Ovary (tissue), 10 donors: ENCODE measurements at places on chromosomes 3 and 15. TPM values are rescaled to one million over a fixed set of nuclear protein-coding genes. Genes with fewer than 3 reads are reported as not detected.

HESX1 gene
- polyA plus RNA-seq, result 1.4 TPM

DNA sequence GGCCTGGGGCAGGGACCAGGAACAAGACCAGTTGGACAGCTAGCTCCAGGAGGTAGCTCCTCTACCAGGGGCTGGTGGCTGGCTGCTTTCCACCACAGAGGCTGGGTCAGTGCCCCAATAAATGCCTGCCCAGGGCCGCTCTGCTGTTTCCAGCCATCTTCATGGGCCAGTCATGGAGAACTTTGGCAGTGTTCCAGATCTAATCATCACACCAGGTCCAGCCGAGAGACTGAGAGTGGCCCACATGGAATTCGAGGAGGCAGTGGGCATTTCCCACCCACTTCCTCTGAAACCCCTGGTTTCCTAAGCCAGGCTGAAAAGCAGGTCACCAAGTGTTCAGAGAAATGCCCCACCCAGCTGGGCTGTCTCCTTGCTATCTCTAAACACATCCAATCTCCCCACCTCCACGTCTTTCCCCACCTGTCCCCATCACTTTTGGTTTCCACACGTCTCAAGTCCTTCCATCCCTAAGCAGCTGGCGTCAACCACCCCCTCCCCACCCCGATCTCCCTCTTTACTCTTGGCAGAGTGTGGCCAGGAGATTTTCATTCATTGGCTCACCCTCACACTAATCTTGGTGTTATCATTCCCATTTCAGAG, 190.0 kb upstream of the LINGO1 start:
- DNase-seq, result no peak

DUOXA2 gene
- polyA plus RNA-seq, result 0.17 TPM

LMAN1L gene
- polyA plus RNA-seq, result not detected

DNA sequence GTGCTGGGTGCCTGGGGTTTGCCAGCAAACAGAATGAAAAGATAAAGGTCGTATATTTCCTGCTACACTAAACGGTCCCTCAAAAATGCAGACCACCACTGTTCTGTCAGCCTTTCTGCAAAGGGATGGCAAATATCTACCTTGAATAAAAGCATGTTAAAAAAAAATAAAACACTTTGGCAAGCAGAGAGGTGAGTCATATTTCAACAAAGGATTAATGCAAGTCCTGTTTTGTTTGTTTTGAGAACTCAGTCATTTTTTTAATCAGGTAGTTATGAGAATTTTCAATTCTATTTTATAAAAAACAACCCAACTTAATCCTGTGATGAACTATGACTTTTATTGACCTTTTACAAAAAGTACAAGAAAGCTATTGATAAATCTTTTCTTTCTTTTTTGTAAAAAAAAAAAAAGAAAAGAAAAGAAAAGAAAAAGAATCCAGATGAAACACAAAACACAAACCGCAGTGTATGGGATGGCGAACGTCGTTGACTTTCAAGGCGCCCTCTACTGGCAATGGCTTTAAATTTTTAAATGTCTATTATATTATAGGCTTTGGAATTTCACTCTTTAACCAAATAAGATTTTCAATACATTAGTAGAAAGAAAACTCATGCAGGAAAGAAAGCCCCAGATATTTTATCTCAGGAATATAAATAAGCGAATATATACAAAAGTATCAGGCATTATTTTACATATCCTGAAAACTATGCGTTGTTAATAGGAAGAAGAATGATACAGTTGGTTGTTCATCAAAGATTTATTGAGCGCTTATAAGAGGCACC, 87.8 kb downstream of the NCEH1 start:
- DNase-seq, result no peak

GRCh38 chr15:34793071-34793470, 2.3 kb downstream of the ACTC1 start:
- DNase-seq, result no peak

GRCh38 chr3:177177749-177178221, 19.5 kb downstream of the TBL1XR1 start:
- no peak for DNase-seq
